Neural progenitor cell (in vitro differentiated cells): ENCODE measurements at places on chromosomes 3 and 15. TPM values are rescaled to one million over a fixed set of nuclear protein-coding genes. Genes with fewer than 3 reads are reported as not detected.

GRCh38 chr3:142613491-142613890 lies 17.3 kb downstream of the PLS1 start:
- H3K4me3 ChIP-seq: no peak overlapping the region
- H3K4me1 ChIP-seq: no peaks in the 10 kb centered on the region

DNA sequence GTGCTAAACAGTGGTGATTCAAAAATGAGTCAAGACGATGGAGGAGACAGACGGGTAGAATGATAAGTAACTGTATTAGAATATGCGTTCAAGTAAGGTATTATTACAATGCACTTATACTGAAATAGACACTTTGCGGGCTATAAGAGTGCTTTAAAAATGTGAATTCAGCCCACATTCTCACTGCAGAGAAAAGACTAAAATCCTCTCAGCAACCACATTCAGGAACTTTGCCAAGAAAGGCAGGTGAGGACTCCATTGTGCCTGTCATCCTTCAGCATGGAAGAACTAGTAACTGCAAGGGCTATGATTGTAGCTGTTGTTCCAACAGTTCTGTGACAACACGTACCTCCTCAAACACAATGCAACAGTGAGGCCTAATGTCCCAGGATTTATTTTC lies 272.0 kb downstream of the RORA start:
- no peaks in the 10 kb centered on the region for H3K27me3 ChIP-seq
- H3K36me3 ChIP-seq: no peaks in the 10 kb centered on the region
- no peak overlapping the region for H3K4me3 ChIP-seq

DNA sequence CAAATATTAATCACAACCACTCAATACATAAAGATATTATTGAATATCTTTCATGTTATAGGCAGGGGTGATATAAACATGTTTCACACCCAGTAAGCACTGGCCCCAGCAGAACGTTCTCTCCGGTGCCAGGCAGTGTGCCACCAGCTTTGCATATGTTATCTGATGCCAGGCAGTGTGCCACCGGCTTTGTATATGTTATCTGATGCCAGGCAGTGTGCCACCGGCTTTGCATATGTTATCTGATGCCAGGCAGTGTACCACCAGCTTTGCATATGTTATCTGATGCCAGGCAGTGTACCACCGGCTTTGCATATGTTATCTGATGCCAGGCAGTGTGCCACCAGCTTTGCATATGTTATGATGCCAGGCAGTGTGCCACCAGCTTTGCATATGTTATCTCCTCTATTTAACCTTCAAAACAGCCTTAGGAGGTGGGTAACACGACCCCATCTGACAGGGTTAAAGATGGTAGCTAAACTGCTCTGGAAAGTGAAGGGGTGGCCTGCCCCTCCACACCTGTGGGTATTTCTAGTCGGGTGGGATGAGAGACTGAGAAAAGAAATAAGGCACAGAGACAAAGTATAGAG lies 6.9 kb downstream of the MUC20 start:
- no peaks in the 10 kb centered on the region for H3K4me1 ChIP-seq
- no peak overlapping the region for H3K27ac ChIP-seq
- no peaks in the 10 kb centered on the region for H3K36me3 ChIP-seq
- no peaks in the 10 kb centered on the region for H3K27me3 ChIP-seq
- H3K4me3 ChIP-seq: no peak overlapping the region
- no peak for DNase-seq

DNA sequence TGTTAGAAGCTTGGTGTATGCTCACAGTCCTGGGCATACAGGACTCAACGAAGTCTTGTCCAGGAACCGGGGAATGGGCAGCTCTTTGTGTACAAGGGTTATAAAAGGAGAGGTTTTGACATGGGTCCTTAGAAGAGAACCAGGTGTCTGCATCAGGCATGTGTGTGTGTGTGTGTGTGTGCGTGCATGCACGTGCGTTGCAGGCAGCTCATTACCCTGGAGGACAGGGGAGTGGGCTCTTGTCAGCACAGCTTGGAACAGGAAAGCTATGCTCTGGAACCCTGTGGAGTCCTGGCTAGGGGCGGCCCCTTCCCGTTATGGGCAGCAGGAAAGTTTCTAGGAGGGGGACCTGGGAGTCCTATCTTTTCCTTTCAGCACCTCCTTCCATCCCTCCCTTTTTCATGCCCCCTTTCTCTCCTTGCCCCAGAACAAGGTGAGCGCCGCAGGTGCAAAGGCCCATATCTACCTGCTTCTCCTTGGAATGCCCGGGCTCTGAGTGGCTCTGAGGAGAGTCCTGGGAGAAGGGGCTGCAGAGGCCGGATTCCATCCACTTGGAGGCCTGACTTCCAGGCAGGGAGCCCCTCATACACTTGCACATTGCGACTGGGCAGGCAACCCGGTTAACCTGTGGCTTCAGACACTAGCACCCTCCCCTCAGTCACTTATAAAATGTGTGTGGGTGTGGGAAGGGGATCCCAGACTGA lies 33.9 kb upstream of the LCTL start:
- no peak overlapping the region for H3K4me3 ChIP-seq
- H3K36me3 ChIP-seq: no peaks in the 10 kb centered on the region
- no peaks in the 10 kb centered on the region for H3K4me1 ChIP-seq
- no peaks in the 10 kb centered on the region for H3K27me3 ChIP-seq
- DNase-seq: no peak

DNA sequence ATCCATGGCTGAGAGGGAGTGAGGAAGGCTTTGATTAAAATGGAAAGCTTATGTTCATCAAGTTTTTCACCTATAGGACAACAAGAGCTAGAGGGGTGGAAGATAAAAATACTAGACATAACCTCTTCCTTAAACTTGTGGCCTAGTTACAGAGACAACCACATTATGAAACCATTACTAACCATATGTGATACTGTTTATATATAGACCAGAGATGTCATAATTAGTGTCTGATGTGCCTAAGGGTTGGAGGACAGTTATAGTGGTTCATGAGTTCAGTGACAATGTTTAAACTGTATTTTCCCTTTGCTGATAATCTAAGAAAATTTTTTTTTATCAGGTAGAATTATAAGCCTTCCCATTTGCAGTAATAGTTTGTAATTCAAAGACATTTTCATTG lies 23.7 kb downstream of the PHLDB2 start:
- no peak overlapping the region for H3K27ac ChIP-seq
- H3K4me3 ChIP-seq: no peak overlapping the region
- H3K27me3 ChIP-seq: no peaks in the 10 kb centered on the region
- H3K36me3 ChIP-seq: no peaks in the 10 kb centered on the region
- DNase-seq: no peak

DNA sequence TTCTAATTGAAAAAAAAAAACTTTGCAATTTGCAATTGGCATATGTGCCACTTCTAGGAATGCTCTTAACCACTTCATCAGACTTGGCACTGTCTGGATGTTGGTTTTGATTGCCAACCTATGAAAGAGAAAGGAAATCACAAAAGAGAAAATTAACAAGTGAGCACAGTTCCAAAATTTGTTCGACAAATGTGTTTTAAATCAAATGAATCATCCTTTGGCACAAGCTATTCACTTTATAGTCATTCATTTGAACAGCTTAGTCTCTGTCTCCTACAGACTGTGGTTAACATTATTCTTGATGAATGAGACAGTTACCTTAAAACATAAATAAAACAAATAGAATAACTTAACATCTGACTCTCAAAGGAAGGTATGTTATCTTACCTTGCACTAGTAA lies 265.0 kb downstream of the EPHA3 start:
- no peaks in the 10 kb centered on the region for H3K27me3 ChIP-seq
- H3K27ac ChIP-seq: no peak overlapping the region
- no peaks in the 10 kb centered on the region for H3K36me3 ChIP-seq
- no peak overlapping the region for H3K4me3 ChIP-seq
- no peaks in the 10 kb centered on the region for H3K4me1 ChIP-seq
- no peak for DNase-seq

- no peak overlapping the region for H3K4me3 ChIP-seq
- DNase-seq: no peak
These were observed 32.2 kb downstream of the PTPN23 start for GRCh38 chr3:47412842-47413520.

- no peaks in the 10 kb centered on the region for H3K36me3 ChIP-seq
- H3K27ac ChIP-seq: no peak overlapping the region
- no peak for DNase-seq
- no peaks in the 10 kb centered on the region for H3K27me3 ChIP-seq
- no peak overlapping the region for H3K4me3 ChIP-seq
These were observed 8.2 kb downstream of the TXNRD3 start for GRCh38 chr3:126646674-126647073.

DNA sequence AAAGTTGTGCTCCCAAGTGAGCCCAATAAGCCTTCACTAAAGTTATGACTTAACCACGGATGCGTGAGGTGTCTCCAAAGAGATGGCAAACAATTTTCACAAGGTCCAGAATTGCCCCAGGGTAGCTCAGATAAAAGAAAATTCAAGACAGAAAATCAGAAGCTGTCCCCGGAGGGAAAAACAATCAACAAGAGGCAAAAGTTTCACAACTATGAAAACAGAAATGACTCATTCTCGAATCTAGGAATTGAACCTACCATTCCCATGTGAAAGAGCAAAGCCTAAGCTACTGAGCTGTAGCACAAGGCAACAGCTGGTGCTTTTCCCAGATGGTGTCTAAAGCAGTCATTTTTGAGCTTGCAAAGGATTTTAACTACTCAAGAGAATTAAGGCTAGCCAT lies 33.5 kb upstream of the MKRN3 start:
- H3K27me3 ChIP-seq: no peaks in the 10 kb centered on the region
- no peak overlapping the region for H3K4me3 ChIP-seq
- no peak overlapping the region for H3K27ac ChIP-seq
- no peak for DNase-seq
- H3K36me3 ChIP-seq: no peaks in the 10 kb centered on the region

GRCh38 chr15:81091889-81092558 lies 42.0 kb upstream of the CFAP161 start:
- H3K27ac ChIP-seq: no peak overlapping the region
- DNase-seq: no peak
- H3K27me3 ChIP-seq: no peaks in the 10 kb centered on the region
- H3K36me3 ChIP-seq: no peaks in the 10 kb centered on the region
- H3K4me3 ChIP-seq: no peak overlapping the region

- no peaks in the 10 kb centered on the region for H3K4me1 ChIP-seq
- no peak overlapping the region for H3K4me3 ChIP-seq
These were observed 296.8 kb upstream of the CHRM5 start for GRCh38 chr15:33671456-33671855.

DNA sequence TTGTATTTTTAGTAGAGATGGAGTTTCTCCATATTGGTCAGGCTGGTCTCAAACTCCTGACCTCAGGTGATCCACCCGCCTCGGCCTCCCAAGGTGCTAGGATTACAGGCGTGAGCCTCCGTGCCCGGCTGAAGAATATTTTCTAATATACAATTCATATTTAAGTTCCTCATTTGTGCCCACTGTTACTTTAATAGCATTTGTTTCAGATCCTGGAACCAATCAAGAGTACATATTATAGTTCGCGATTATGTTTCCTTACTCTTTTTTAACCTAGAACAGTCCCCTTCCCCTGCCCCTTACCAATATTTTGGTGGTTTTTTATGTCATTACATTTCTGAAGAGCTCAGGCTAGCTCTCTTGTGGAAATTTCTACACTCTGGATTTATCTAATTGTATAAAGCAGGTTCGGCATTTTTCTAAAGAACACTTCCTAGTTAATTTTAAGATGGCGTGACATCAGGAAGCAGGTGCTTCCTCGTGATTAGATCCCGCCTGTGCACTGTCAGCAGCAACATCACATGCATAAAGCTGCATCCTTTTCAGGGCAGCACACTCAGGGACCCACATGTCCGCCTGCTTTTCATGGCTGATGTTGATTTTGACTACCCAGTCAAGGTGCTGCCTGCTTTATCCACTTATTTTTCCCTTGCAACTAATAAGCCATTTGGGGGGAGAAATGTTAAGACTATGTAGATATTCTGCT lies 88.7 kb upstream of the EPHB3 start:
- peaks cover 12% of the 10 kb centered on the region for H3K27me3 ChIP-seq
- H3K4me1 ChIP-seq: peaks cover 3% of the 10 kb centered on the region
- no peak overlapping the region for H3K27ac ChIP-seq
- H3K4me3 ChIP-seq: no peak overlapping the region

GRCh38 chr3:61638741-61639140 lies 77.4 kb downstream of the PTPRG start:
- H3K4me1 ChIP-seq: peaks cover 5% of the 10 kb centered on the region
- no peak for DNase-seq
- no peaks in the 10 kb centered on the region for H3K36me3 ChIP-seq

GRCh38 chr3:72810063-72810462 lies 38.2 kb downstream of the SHQ1 start:
- no peak overlapping the region for H3K4me3 ChIP-seq
- DNase-seq: peak; percentile 37
- H3K27ac ChIP-seq: peak overlapping the region; percentile 64
- no peaks in the 10 kb centered on the region for H3K27me3 ChIP-seq
- H3K36me3 ChIP-seq: no peaks in the 10 kb centered on the region

DNA sequence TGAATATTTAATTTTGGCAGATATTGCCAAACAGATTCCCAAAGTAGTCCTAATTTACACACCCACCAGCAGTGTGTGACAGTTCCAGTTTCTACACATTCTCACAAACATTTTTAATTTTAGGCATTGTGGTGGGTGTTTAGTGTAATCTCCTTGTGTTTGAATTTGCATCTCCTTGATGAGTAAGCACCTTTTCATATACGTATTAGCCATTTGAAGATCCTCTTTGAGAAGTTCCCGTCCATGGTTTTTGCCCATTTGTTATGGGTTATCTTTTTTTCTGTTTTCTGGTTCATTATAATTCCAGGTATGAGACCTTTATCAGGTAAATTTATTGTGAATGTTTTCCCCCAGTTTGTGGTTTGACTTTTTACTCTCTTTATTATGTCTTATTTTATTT lies 2.3 kb upstream of the TM4SF19 start:
- H3K36me3 ChIP-seq: no peaks in the 10 kb centered on the region
- no peaks in the 10 kb centered on the region for H3K4me1 ChIP-seq
- no peaks in the 10 kb centered on the region for H3K27me3 ChIP-seq

- no peak within 1 kb of the TSS for H3K27ac ChIP-seq
- DNase-seq: peak; percentile 52
- no peaks in the 10 kb centered on the region for H3K36me3 ChIP-seq
- peaks cover 11% of the 10 kb centered on the region for H3K4me1 ChIP-seq
These were observed at the start of gene TNK2 for GRCh38 chr3:195907934-195908693. TSS of gene TNK2 (minus strand) at chr3:195908551. CDS start at chr3:195888588, 19,963 bp downstream.

GRCh38 chr3:35721628-35722027 lies 82.3 kb downstream of the ARPP21 start:
- H3K4me3 ChIP-seq: no peak overlapping the region
- H3K27me3 ChIP-seq: peaks cover 44% of the 10 kb centered on the region
- DNase-seq: no peak
- H3K27ac ChIP-seq: no peak overlapping the region
- H3K4me1 ChIP-seq: no peaks in the 10 kb centered on the region

DNA sequence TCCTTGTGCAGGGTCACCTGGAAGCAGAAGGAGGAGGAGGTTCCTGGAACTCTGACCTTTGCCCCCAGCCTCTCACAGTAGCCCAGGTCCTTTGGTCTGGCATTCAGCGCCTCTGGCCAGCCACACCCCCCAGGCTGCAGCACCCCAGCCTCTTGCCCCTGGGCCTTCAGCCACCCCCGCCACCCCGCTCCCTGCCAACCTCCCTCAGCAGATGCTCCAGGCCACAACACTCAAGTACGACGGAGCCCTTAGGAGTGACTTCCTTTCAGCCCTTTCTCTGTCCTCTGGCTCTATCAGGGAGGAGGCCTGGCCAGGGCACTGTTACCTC lies 45.2 kb downstream of the GRIP2 start:
- no peaks in the 10 kb centered on the region for H3K4me1 ChIP-seq
- H3K27ac ChIP-seq: no peak overlapping the region
- no peak for DNase-seq
- H3K36me3 ChIP-seq: no peaks in the 10 kb centered on the region

IL17RD gene
- 26.1 and 33.6 TPM in 2 replicates for total RNA-seq

CKMT1B gene
- 4.4 and 4.6 TPM in 2 replicates for total RNA-seq

TRAIP gene
- 24.4 and 32.2 TPM in 2 replicates for total RNA-seq

SORD gene
- total RNA-seq: 36.7 and 43.4 TPM in 2 replicates

ACAN gene
- 0.06 and 0.34 TPM in 2 replicates for total RNA-seq

IL17RB gene
- 3.4 and 5.5 TPM in 2 replicates for total RNA-seq

CCDC39 gene
- total RNA-seq: 0.24 and 3.3 TPM in 2 replicates

P2RY13 gene
- not detected in 2 replicates for total RNA-seq

NBEAL2 gene
- total RNA-seq: 6.3 and 19.1 TPM in 2 replicates

SH3GL3 gene
- total RNA-seq: 3.8 and 8.2 TPM in 2 replicates

PLSCR5 gene
- not detected in 2 replicates for total RNA-seq
